ENCODE measurements at places on chromosomes 2 and 18. TPM values are rescaled to one million over a fixed set of nuclear protein-coding genes. Genes with fewer than 3 reads are reported as not detected.

- no peaks in the 10 kb centered on the region for H3K4me1 ChIP-seq
- no peak overlapping the region for H3K27ac ChIP-seq
- no peaks in the 10 kb centered on the region for H3K36me3 ChIP-seq
- DNase-seq, result no peak
- no peak overlapping the region for H3K4me3 ChIP-seq
These were observed 481.6 kb downstream of the LPIN1 start for GRCh38 chr2:12227941-12228608.

- peaks cover 26% of the 10 kb centered on the region for H3K4me1 ChIP-seq
- no peak overlapping the region for H3K4me3 ChIP-seq
- H3K36me3 ChIP-seq, result no peaks in the 10 kb centered on the region
- DNase-seq, result no peak
- H3K27ac ChIP-seq, result no peak overlapping the region
- H3K27me3 ChIP-seq, result no peaks in the 10 kb centered on the region
These were observed 4.5 kb downstream of the LPIN1 start for GRCh38 chr2:11750917-11751316.

DNA sequence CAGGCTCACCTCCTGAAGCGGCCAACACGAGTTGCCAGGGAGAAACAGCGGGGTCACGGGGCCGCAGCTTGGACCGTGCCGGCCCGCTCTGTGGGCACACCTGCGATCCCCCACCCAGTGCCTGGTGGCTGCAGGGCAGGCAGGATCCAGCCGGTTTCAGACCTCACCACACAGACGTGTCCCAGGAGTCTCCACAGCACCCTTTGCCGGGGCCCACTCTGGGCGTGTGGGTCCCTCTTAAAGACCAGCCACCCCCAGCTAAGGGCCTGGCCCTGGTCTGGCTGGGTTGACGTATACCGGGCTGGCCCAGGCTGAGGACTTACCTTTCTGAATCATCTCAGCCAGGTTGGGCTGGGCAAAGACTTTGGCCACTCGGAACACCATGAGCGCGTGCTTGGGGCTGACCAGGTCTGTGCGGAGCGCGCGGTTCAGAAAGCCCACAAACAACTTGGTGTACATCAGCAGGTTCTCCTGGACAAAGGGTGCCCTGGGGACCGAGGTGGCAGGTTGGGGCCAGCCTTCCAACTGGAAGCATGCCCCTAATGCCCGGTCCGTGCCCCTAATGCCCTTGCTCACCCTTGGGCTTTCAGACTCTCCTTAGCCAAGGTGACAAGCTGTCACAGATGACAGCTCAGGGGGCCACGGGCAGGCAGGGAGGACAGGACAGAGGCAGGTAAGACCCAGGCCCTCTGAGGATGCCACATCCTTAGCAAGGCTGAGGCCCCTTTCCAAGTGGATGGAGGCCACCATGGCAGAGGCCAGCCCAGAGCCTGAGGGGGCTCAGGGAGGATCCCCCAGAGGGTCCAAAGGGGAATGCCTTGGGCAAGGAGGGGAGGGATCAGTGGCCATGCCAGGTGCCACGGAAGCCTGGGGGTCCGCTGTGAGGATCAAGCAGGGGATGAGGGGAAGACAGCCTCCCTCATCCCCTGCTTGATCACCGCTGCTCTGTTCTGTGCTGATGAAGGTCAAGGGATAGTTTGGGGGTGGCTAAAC is 10.2 kb upstream of the CCDC74B start:
- H3K27ac ChIP-seq, result no peak overlapping the region
- no peaks in the 10 kb centered on the region for H3K36me3 ChIP-seq
- H3K4me1 ChIP-seq, result no peaks in the 10 kb centered on the region

GRCh38 chr2:42545841-42546390 is 22.5 kb upstream of the MTA3 start:
- no peak overlapping the region for H3K4me3 ChIP-seq
- no peaks in the 10 kb centered on the region for H3K27me3 ChIP-seq

DNA sequence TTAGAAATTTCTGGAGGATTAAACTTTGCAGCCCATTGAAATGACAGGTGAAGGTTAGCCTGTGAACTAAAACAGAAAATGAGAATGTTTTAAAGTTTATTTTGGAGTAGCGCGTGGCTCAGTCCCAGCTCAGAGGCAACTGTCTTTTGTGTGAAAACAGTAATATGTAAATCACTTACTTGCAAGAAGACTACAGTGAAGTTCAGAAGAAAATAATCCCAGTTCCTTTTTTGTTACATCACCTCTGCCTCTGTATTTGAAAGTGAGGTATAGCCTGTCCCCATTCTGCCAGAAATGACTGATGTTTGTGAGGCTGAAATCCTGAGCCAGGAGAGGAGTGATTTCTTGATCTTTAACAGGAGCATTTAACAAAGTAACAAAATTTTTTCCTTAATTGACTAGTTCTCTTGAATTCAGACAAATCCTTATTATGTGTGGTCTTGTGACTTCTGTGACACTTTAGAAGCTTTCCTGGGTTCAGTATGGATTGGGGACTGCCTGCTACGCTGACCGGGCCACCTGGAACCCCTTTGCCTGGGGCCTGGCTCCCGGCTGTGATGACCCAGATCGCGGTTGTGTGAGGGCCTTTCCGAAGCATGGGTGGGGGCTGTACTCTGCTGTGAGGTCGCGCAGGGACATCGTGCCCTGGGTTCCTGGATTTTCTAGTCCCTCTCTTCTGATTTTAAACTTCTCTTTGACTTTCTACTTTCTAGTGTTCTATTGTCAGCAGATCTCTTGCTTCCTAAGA is 24.3 kb downstream of the TRAPPC12 start:
- no peaks in the 10 kb centered on the region for H3K4me1 ChIP-seq
- H3K4me3 ChIP-seq, result no peak overlapping the region
- H3K27ac ChIP-seq, result no peak overlapping the region
- DNase-seq, result no peak
- no peaks in the 10 kb centered on the region for H3K27me3 ChIP-seq

- H3K27ac ChIP-seq, result no peak overlapping the region
- no peaks in the 10 kb centered on the region for H3K4me1 ChIP-seq
- no peaks in the 10 kb centered on the region for H3K36me3 ChIP-seq
- DNase-seq, result no peak
- no peak overlapping the region for H3K4me3 ChIP-seq
These were observed 428.8 kb downstream of the ZNF521 start for GRCh38 chr18:24923138-24923537.

DNA sequence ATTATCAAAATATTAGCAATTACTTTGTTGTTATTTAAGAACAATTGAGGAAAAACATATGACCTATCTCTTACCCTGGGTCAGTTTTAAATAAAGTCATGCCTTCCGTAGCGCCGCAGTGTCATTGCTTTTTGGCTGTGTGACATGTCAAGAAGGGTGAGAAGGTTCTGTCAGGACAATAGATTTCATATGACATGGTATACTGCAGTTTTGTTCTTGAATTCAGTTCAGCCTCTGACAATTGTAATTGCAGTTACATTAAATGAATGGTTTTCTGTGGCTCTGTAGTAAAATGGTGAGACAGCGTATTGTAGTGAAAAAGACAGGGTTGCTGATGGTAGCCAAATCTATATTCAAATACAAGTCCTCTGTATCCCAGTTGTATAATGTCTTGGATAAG is 307.2 kb downstream of the CDH2 start:
- no peaks in the 10 kb centered on the region for H3K27me3 ChIP-seq
- H3K36me3 ChIP-seq, result no peaks in the 10 kb centered on the region
- no peak overlapping the region for H3K4me3 ChIP-seq
- H3K27ac ChIP-seq, result no peak overlapping the region

GRCh38 chr2:41963661-41964525 is 83.9 kb upstream of the PKDCC start:
- no peak overlapping the region for H3K4me3 ChIP-seq
- H3K27ac ChIP-seq, result peak overlapping the region; percentile 77
- peak; percentile 90 for DNase-seq
- no peaks in the 10 kb centered on the region for H3K27me3 ChIP-seq

GRCh38 chr2:142310530-142310929 is 179.7 kb upstream of the LRP1B start:
- H3K36me3 ChIP-seq, result no peaks in the 10 kb centered on the region
- no peaks in the 10 kb centered on the region for H3K4me1 ChIP-seq
- no peak overlapping the region for H3K4me3 ChIP-seq
- no peak for DNase-seq
- H3K27me3 ChIP-seq, result no peaks in the 10 kb centered on the region
- H3K27ac ChIP-seq, result no peak overlapping the region

- H3K4me3 ChIP-seq, result no peak overlapping the region
- no peaks in the 10 kb centered on the region for H3K36me3 ChIP-seq
- H3K27ac ChIP-seq, result peak overlapping the region; percentile 70
- peak; percentile 86 for DNase-seq
- peaks cover 17% of the 10 kb centered on the region for H3K4me1 ChIP-seq
These were observed 84.3 kb downstream of the MAP3K20 start for GRCh38 chr2:173159791-173160463.

DNA sequence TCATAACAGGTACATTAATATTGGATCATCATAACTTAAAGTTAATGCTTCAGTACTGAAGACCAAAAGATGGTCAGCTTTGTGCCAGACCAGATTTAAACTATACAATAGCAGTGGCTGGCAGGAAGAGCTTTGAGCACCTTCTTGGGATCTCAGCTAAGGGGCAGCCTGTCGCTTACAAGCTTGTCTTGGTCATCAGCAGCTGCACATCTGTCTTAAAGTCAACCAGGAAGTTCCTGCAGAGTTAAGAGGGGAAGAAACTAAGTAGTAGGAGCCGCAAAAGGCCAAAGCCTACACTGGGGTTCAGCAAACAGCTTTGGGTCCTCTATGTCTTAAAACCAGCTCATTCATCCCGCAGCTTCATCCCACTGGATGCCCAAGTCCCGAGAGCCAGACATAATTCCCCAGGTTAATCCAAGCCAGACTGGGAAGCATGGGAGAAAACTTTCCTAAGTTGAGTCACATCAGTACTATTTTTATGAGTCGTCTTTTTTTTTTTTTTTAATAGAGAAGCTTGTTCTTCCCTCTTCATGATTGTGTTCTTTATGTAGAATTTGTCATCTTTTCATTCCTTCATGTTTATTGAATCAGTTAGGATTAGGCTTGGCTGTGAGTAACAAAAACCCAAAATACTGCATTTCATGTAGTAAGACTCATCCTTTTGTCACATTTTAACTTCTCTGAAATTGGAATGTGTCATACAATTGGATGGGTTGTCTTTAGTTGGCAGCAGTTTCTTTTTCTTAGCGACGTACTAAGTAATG is 59.3 kb downstream of the SERTAD2 start:
- no peaks in the 10 kb centered on the region for H3K36me3 ChIP-seq
- no peak overlapping the region for H3K27ac ChIP-seq
- H3K4me1 ChIP-seq, result no peaks in the 10 kb centered on the region
- no peak overlapping the region for H3K4me3 ChIP-seq
- no peaks in the 10 kb centered on the region for H3K27me3 ChIP-seq

DNA sequence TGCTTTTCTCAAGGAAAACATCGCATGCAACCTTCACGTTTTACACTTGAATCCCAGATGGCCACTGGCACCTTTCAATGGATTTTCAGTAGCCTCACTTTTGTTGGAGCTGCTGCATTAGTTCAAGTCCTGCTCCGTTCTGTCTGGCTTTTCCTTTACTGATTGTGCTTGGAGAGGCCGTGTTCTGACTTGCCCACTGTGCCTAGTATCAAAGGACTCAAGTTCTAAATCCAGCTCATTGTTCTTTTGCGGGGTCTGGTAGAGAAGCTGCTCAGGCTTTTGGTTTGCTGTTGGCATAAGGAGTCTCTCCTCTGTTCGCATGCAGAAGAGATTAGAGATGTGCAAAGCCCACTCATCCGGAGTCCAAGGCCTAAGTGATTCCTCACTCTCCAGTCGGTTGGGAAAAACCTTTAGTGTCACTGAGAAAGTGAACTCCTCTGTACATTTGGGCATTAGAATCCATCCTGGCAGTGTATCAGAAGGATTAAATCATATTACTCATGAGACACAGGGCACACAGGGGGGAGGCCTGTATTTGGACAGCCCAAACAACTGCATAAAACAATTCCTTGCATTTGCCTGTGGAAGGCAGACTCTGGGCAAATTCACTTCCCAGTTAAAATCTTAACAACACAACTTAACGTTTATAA is 69.7 kb downstream of the NCK2 start:
- H3K4me3 ChIP-seq, result no peak overlapping the region
- peak overlapping the region; percentile 91 for H3K27ac ChIP-seq
- no peak for DNase-seq
- H3K27me3 ChIP-seq, result no peaks in the 10 kb centered on the region
- peaks cover 35% of the 10 kb centered on the region for H3K4me1 ChIP-seq

GRCh38 chr2:38533180-38533579 is 69.5 kb downstream of the HNRNPLL start:
- no peaks in the 10 kb centered on the region for H3K4me1 ChIP-seq
- no peaks in the 10 kb centered on the region for H3K36me3 ChIP-seq
- H3K4me3 ChIP-seq, result no peak overlapping the region

DNA sequence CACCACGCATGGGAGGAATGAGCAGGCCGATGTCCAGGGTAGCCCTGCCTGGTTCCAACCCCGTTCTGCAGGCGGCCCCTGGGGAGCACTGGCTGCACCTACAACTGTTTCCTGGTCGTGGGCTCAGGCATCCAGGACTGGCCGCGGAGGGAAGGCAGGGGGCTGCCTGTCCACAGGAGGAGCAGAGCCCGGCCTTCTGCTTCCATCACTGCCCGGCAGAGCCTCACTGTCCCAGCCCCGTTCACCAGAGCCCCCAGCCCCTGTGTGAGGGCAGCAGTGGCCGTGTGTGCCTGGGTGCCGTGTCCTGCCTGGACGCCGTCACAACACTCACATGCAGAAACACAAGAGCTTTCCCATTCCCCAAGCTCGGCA is 56.2 kb downstream of the KCNG2 start:
- H3K4me1 ChIP-seq, result peaks cover 6% of the 10 kb centered on the region
- no peak for DNase-seq
- H3K27ac ChIP-seq, result no peak overlapping the region
- no peak overlapping the region for H3K4me3 ChIP-seq
- no peaks in the 10 kb centered on the region for H3K36me3 ChIP-seq
- no peaks in the 10 kb centered on the region for H3K27me3 ChIP-seq

- no peak for DNase-seq
- no peak overlapping the region for H3K4me3 ChIP-seq
- no peaks in the 10 kb centered on the region for H3K27me3 ChIP-seq
These were observed 2.8 kb downstream of the DUSP2 start for GRCh38 chr2:96142217-96143113.

- H3K4me3 ChIP-seq, result no peak overlapping the region
- H3K4me1 ChIP-seq, result no peaks in the 10 kb centered on the region
- no peak for DNase-seq
- H3K36me3 ChIP-seq, result no peaks in the 10 kb centered on the region
These were observed 988.2 kb downstream of the SUCLG1 start for GRCh38 chr2:83470928-83471327.

DNA sequence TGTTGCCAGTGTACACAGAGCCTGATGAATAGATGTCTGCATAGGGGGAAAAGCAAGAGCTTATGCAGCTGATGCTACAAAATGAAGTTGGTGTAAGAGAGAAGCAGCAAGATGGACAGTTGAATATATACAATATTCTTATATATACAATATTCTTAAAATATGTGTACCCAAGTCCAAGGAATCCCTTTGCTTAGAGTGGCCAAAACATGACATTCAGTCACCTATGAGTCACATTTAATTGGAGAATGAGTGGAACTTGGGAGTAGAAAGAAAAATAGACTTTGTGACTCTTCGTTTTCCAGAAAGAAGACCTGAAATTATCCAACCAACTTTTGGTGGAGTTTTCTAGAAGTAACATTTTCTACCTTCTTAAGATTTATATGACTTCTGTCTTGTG is 81.8 kb downstream of the SCN9A start:
- H3K27me3 ChIP-seq, result no peaks in the 10 kb centered on the region
- no peak for DNase-seq
- no peaks in the 10 kb centered on the region for H3K36me3 ChIP-seq
- H3K27ac ChIP-seq, result no peak overlapping the region

Gene TPGS2
- 57.0 TPM for total RNA-seq

Gene LRRTM1
- 1.0 TPM for total RNA-seq

Gene FIGLA
- total RNA-seq, result not detected

Gene C2orf66
- total RNA-seq, result not detected

Gene LYPD6B
- 13.3 TPM for total RNA-seq

Gene CLEC4F
- not detected for total RNA-seq

Gene AGXT
- 90.8 TPM for total RNA-seq

Gene CEBPZOS
- total RNA-seq, result 14.8 TPM

Gene FBLN7
- total RNA-seq, result 1.6 TPM

Gene COL4A4
- 1.7 TPM for total RNA-seq

Gene CD207
- not detected for total RNA-seq

Gene VWA3B
- total RNA-seq, result not detected

All from hepatocyte (in vitro differentiated cells).